HEK293T (cell line): ENCODE measurements at places on chromosomes 12 and 14.

DNA sequence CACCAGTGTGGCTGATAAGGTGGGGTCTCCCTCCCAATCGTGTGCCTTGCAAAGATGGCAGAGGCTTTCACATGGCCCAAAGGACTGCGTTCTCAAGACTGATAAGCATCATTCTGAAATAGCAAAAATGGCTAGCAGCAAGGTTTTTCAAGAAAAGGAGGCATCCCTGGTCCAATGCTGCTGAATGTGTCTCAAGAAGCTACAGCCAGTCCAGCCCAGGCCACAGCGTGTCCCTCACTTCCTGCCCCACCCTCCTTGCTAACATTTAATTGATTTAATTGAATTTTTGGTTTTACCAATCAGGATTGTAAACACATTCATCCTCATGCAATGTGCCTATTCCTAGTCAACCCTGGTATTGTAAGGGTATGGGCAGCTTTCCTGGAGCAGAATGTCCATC, 55.9 kb downstream of the C14orf132 start:
- no peak for DNase-seq

GRCh38 chr12:29486972-29487371, 10.5 kb downstream of the OVCH1 start:
- no peak for DNase-seq

DNA sequence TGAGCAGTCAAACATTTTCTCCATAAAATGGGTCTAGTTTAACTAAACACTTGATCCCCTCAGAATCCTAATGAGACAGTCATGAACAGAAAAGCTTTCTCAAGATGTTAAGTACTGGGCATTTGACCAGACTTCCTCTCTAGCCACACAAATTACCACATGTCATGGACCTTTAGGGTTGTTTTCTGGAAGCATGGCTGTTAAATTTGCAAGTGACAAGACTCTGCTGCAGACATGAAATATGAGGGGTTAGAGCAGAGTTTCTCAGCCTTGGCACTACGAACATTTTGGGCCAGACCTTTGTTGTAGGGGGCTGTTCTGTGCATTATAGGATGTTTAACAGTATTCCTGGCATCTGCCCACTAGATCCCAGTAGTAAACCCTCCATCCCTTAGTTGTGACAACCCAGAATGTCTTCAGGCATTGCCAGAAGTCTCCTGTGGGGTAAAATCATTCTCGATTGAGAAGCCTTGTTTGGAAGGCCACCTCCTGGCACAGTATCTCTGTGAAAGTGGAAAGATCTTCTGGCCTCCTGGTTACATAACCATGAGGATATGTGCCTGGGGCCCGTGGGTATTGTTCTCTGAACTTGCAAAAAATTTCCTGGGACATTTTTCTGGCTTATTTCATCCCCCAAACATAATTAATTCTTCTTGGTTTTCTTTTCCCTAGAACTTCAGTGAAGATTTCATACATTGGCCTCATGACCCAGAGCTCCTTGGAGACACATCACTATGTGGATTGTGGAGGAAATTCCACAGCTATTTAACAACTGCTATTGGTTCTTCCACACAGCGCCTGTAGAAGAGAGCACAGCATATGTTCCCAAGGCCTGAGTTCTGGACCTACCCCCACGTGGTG, 4.3 kb downstream of the TMEM106C start:
- DNase-seq, result no peak

- DNase-seq, result no peak
These were observed 49.4 kb downstream of the ABCC9 start for GRCh38 chr12:21891751-21892217.

DNA sequence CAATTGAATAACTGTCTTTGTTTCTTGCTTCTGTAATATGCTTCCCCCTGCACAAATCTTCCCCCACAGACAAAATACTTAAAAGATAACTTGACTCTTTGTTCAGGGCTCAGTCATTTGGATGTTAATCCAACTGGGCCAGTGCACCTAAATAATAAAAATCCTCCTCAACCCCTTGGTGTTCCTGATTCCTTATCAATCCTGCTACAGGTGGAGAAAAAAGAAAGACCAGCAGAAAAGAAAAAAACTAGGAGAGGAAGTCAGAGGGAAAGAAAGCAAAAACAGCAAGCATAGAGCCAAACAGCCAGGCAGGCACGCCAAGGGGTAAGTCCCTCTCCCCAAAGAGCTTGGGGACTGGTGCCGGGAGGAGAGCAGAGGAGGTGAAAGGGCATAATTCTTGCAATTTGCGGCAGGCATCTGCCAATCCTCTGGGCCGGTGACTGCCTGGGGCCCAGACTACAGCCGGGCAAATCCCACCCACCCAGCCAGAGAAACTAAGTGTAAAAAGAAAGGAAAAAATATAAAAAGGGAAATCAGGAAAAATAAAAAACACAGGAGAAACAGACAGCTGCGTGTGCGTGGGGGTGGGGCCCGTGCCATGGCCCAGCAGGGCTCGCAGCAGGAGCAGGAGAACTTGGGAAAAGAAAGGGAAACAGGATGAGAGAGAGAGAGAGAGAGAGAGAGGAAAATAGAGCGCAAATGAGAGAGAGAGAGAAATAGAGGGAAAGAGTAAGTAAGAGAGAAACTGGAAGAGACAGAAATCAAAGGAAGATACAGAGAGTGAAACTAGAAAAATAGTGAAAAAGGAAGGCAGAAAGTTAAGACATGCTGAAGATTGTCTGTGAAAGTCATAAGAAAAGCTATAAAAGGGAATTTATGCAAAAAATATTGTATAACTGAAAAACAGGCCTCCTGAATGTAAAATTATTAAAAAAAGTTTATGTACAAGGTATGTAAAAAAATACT, 21.4 kb downstream of the KLRK1 start:
- DNase-seq, result no peak

DNA sequence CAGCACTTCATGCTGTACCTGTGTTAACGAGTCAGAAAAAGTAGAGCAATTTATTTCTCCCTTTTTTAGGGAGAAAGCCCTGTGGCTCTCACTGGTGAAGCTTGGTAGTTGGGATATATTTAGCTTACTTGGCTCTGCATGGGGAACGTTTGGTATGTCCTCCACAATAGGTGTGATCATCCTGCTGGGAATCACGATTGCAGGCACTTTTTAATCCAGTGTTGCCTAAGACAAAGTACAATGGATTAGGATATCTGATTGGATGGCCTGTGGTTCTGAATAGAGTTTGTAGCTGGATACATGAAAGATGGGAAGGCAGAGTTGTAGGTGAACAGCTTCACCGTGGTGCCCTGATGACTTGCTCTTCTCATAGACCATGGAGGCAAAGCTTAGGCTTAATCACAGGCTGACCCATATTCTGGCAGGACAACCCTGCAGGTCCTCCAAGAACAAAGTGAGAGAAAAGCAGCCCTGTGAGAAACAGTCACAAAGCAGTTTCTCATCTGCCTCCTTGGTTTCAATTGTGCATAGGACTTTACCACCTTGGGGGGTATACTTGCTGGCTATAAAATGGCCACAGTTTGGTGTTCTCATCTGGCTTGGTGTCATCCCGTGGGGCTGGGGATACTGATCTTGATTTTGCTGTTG, 7.5 kb downstream of the RESF1 start:
- no peak for DNase-seq

GRCh38 chr14:62532181-62532580, 513.1 kb downstream of the KCNH5 start:
- no peak for DNase-seq

GRCh38 chr12:53972722-53973235, at the start of gene HOXC11:
Gene HOXC11 (plus strand): TSS chr12:53973126. CDS start chr12:53973242, 116 bp downstream.
- no peak for DNase-seq

GRCh38 chr12:108645686-108646599, 12.2 kb upstream of the SELPLG start:
- no peak for DNase-seq

DNA sequence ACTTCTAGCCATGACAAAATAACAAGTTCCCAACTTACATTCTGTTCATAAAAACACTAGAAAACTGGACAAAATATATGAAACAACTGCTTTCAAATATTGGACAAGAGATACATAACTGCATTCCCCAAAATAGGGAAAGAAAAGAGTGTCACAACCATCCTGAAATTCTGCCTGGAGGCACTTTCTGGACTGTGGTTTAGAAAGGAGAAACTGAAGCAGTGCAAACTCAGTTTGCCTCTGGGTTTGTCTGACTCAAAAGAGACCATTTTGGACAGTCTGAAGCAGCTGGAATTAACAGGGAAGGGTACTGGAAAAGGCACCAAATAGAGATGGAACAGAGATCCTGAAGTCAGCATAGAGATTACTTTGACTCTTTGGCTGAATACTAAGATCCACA, 11.3 kb upstream of the SYT1 start:
- DNase-seq, result no peak
